ENCODE measurements at places on chromosomes 3 and 15. TPM values are rescaled to one million over a fixed set of nuclear protein-coding genes. Genes with fewer than 3 reads are reported as not detected.

Gene LRRC31
- total RNA-seq = not detected

Gene GRK7
- 0.10 TPM for total RNA-seq

Gene RBPMS2
- total RNA-seq = 0.10 TPM

Gene COL8A1
- total RNA-seq = not detected
